ENCODE measurements at places on chromosomes 5 and 9. TPM values are rescaled to one million over a fixed set of nuclear protein-coding genes. Genes with fewer than 3 reads are reported as not detected.

Gene GPR151
- total RNA-seq: not detected

Gene MAMDC2
- 14.6 TPM for total RNA-seq

Gene AQP3
- total RNA-seq: 6.0 TPM

Gene AQP7
- total RNA-seq: 9.1 TPM

Gene STK10
- total RNA-seq: 67.7 TPM

Gene COL15A1
- 126 TPM for total RNA-seq

Gene FAM163B
- total RNA-seq: not detected

Gene HRCT1
- 14.2 TPM for total RNA-seq

Gene SLC34A1
- not detected for total RNA-seq

Gene LCP2
- 25.7 TPM for total RNA-seq

Gene SEMA4D
- 24.7 TPM for total RNA-seq

Gene ORM2
- total RNA-seq: not detected

Gene N4BP3
- total RNA-seq: 0.19 TPM

Gene ZNF608
- 13.2 TPM for total RNA-seq

Gene GABRA1
- not detected for total RNA-seq

Gene CLIC3
- 3.8 TPM for total RNA-seq
